ENCODE measurements at places on chromosomes 13 and 19.
A peak's percentile ranks its signal among the peaks of the same experiment; 100 is the strongest.

GRCh38 chr19:54905803-54906511, at the start of gene NCR1:
Gene NCR1 (plus strand): TSS chr19:54906148. CDS start chr19:54906188, 40 bp downstream.
- no peak for DNase-seq

DNA sequence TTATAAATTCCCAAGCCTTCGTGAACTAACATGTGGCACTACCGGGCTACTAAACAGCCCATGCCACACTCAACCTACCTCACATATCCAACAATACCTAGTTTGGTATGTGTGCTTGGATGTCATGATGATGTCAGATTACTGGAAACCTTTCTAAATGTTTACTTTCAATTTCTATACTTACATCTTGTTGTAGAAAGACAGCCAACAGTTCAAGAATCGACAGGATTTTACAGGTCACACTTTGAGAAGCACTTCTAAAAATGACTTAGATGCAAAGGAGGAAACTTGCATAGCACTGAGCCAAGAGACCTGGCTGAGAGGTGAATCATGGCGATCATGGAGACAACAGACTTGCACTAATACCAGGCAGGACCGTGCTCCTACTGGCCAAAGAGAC, 209.9 kb downstream of the COL4A1 start:
- DNase-seq: no peak

DNA sequence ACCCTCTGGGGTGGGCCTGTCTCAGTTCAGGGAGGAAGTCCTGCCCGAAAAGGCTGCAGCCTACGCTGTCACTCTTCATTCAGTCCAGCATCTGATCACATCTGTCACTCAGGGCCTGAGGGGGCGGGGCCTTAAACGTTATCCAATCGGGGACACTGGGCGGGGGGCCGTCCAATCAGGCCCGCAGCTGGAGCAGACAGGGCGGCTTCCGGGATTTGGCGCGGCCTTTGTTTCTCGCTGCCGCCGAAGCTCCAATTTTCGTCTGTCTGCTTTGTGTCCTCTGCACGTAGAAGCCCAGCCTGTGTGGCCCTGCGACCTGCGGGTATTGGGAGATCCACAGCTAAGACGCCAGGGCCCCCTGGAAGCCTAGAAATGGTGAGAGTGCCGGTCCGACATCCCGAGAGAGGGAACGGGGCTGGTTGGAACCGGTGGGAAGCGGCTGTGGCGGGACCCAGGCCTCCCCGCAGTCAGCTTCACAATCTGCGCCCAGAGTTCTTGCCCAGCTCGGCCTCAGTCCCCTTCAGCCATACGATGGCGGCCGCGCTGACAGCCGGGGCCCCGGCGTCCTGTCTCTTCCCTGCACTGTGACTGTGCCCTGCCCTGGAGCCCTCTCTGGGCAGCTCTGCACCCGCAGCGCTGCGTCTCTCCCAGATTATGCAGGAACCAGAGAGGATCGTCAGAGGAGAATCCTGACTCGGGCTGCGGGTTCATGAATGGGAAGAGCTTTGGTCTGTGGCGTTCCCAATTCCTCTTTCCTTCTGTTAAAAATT, at the start of gene ZNF730:
Gene ZNF730 (plus strand): TSS at position 224 of the 770 bp plus-strand sequence. CDS start 149 bp downstream, at position 373.
- peak; percentile 13 for DNase-seq

GRCh38 chr19:8208119-8208921, 850 bp upstream of the CERS4 start:
- DNase-seq: no peak

- DNase-seq: no peak
These were observed 800 bp downstream of the ETFB start for GRCh38 chr19:51365211-51365964.

DNA sequence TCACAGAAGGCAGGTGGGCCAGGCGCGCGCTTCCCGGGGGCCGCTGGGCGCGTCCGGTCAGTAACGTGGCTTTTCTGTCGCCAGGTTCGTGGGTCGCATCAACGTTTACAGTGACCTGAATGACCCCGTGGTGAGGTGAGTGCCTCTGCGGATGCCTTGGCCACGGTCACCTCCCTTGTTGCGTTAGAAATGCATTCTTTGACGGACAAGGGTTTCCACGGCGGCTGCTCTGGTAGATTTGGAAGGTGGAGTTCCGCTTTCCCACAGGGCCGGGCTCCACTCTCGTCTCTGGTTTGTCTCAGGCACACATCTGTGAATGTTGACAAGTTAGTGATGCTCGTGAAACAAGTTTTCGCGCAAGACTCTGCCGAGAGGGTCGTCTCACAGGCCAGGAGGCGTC, 130.0 kb downstream of the ATP11A start:
- no peak for DNase-seq

DNA sequence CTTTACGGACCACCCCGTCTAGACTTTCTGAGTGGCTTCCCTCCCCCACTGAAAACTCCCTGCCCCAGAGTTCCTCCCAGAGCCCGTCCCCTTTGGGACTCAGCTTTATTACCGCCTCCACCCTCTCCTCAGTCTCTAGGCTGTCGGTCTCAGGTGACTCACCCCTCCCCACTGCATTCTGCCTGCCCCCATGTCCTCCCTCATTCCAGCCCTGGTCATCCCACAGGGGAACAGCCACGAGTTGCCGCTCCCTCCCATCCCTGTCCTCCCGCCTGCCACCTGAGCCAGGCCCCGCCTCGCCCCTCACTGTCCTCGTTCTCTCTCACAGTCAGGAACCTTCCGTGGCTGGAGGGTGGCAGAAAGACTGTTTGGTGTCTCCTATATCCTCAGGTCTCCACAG, 57.3 kb downstream of the SMARCA4 start:
- no peak for DNase-seq

DNA sequence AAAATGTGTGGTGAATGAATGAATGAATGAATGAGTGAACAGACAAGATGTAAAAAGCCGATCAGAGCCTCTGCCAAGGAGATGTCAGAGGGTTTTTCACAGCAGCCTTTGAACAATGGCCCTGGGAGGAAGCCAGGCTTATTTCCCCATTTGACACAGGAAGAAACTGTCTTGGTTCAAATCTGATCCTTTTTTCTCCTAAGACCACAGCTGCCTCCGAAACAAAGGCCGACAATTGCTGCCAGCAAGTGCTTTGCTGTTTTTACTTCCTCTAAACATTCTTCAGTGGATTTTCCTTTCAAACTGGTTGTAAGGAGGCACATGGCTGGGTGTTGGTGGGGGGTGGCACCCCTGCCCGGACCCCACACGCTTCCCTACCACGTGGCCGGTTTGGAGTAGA, 44.2 kb upstream of the HOMER3 start:
- DNase-seq: no peak

DNA sequence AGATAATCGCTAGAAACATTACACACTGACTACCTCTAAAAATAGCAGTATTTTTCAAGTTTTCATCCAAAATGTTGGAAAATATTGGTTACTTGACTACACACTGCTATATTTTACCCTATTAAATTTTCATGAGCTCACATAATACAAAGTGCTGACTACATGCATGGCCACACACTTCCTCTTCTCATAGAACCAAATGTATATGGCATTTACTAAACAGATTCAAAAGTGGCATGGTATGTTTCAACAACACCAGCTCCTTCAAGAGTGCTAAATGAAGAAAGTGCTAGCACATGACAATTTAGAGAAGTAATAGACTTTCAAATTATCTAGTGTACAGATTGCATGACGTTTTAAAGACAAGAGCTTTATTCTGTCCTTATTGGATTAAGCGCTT, 780.4 kb upstream of the SLITRK6 start:
- DNase-seq: no peak

GRCh38 chr13:34349091-34349722, 531.3 kb downstream of the RFC3 start:
- no peak for DNase-seq

DNA sequence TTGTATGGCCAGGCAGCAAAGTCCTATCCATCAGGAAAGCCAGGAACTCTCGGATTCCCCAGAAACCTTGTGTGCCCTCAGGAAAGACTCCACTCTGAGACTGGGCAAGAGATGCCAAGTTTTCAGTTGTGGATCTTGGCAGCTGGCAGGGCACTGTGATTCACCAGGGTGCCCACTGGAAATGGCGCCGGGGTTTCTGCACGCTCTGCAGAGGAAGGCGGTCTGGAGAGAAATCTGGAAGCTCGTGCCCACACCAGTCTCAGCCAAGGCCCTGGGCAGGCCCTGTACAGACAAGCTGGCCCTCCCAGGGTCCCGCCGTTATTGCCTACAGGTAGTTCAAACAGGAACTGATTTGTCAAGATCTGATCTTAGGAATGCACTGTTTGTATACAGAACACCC, 4.9 kb downstream of the NAPA start:
- no peak for DNase-seq

DNA sequence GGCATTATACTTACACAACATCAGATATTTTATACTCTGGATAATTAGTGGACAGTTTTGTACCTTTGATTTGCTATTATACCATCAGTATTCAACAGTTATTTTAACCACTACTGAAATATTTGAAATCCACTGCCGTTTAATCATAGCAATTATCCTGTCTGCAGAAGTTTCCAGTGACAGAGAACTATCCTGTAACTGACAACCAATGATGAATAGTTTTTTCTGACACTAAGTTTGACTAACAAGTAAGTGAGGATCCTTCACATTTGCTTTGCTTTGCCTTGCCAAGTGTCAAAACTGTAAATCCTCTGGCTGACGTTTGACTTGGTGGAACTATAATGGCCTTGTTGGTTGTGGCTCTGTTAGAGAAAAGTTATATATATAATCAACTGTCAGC, 410.7 kb downstream of the GPC5 start:
- no peak for DNase-seq

DNA sequence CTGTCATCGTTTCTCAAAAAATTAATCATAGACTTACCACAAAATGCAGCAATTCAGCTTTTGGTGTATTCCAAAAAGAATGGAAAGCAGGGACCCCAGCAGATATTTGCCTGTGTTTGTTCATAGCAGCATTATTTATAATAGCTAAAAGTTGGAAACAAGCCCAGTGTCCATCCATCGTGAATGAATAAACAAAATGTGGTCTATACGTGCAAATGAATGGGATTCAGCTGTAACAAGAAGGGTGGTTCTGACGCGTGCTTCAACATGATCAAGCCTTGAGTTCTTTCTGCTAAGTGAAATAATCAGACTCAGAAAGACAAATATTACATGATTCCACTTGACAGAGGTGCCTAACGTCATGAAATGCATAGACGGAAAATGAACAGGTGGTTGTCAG, 36.4 kb downstream of the PSG11 start:
- DNase-seq: no peak

GRCh38 chr13:97658556-97658955, 224.6 kb downstream of the RAP2A start:
- no peak for DNase-seq

- no peak for DNase-seq
These were observed 5.9 kb downstream of the ANO8 start for GRCh38 chr19:17328517-17329365.

- no peak for DNase-seq
These were observed 7.8 kb downstream of the ACTMAP start for GRCh38 chr19:40742477-40742876.

GRCh38 chr19:3293560-3293959, 69.1 kb downstream of the CELF5 start:
- no peak for DNase-seq

GRCh38 chr13:24192057-24192810, 31.7 kb downstream of the SPATA13 start:
- no peak for DNase-seq

- DNase-seq: no peak
These were observed 636.2 kb downstream of the DIAPH3 start for GRCh38 chr13:59527500-59527899.

GRCh38 chr13:30191491-30192100, 115.8 kb downstream of the KATNAL1 start:
- DNase-seq: no peak

DNA sequence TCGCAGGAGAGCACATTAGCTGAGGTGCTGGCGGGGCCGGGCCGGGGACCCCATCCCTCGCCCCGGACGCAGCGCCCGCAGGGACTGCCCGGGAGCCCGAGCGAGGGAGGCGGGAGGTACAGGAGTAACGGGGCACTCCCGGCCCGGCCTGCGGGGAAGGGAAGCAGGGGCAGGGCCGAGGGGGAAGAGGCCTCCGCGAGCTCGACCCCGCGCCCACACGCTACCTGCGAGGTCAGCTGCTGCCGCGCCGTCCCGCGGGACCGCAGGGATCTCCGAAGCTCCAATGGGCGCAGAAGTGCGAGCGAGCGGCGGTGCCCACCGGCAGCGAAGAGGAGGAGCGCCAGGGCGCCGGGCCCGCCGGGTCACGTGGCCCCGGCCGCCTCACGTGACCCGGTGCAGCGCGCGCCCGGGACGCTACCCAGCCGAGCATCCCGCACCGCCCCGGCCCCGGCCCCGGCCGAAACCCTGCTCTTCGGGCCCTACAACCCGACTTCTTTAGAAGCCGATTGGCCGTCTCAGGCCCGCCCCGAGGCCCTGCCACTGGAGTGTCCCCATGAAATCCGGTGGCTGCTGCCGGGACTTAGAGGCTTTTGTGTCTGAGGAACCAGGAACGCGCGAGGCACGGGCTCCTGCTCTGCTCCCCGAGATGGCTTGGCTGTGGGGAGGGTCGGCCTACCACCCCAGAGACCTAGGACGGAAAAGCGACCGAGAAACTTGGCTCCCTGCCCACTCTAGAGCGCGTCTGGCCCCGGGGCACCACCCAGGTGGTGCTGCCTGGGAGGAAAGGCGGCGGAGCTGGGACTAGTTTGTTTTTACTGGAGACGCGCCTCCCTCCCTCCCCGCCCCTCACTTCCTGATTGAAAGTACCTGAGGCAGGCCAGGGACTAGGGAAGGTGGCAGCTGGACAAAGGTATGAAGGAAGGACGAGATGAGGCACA, at the start of gene RCBTB1:
Gene RCBTB1 (minus strand): TSS at position 339 of the 938 bp plus-strand sequence. CDS start 18,279 bp downstream, outside the sequence.
- DNase-seq: peak; percentile 52

DNA sequence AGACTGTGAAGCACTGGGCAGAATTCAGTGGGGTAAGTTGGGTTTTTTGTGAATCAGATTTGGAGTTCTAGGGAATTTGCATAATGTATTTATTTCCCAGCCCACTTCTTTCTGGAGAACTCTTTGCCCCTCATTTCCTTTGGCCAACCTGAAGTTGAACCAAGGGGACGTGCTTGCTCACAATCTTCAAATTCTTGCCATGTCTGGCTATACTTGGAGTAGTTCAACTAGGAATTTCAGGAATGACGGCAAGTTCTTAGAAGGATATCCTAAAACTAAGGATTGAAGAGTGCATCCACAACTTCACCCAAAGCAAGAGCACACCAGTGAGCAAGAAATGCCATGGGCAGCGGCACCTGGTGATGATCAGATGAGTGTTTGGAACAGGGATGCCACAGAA, 88.5 kb downstream of the TEX26 start:
- DNase-seq: no peak
